Activated effector memory CD4-positive, alpha-beta T cell treated with Interleukin-2 at 50 U/mL for 16 hours (primary cell): ENCODE measurements at places on chromosomes 7 and 10.

DNA sequence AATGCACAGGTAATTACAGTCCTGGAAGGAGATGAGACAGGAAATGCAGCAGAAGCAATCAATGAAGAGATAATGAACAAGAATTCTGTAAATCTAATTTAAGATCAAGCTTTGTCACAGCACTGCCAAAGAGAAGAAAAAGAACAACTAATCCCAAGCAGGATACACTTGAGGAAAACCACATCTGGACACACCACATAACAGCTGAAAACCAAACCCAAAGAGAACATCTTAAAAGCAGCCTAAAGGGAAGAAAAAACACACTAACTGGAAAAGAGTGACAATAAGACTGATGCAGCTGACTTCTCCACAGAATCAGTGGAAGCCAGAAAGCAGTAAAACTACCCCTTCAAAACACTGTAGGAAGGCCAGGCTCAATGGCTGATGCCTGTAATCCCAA is 10.2 kb downstream of the CYTH3 start:
- no peak for DNase-seq

DNA sequence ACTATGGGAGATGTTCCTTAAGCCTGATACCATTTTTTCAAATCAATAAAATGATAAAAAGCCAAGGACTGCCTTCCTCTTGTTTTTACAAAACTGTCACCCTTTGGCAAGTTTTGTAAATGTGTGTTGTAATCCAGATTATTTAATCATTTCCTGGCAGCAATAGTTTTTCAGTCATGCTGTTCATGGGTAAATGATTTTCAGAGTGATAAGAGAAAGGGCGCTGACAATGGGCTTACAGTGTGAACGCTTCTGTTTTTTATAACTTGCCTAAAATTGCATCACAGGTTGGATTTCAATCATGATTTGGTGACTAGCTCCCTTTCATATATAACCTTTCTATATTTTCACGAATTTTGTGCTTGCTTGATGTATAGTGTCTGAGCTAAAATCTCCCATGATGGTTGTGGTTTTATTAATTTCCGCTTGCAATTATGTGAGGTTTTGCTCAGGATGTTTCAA is 19.0 kb upstream of the DMBT1 start:
- no peak for DNase-seq

DNA sequence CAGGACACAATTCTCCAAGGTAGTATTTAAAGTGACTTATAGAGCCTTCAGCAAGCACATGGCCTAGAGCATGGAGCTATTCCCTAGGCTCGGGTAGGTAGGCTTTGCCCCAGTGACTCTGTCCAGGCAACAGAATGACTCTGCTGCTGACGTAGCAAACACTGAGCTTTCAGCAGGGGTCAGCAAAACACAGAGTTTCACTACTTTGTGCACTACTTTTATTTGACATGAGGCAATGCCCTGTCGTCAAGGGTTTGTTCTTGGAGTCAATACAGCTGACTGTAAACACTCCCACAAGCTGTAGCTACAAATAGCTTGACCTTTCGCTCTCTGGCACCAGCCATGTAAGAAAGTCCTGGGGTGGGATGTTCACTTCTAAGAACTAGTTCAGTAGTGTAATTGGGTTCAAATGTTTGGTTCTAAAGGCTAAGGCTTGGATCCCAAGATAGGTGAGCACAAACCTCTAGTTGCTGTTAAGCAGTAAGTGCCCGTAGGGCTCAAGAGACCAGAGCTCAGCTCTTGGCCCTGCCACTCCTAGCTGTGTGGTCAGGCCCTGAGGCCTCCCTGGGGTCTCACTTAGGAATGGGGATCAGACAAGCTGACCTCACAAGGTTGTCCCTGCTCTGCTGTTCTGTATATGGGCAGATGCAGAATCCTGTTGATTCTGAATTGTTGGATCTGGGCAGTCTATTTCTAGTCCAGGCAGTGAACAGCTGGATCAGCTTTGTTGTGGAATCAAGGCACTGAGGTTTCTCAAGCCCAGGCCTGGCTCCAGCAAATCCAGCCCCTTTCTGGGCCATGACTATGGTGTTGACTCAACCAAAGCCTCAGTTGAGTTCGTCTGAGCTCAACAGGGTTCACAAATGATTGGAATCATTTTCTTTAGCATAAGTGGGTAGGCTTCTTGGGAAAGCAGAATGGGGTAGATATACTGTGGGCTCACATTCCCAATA is 10.7 kb downstream of the NODAL start:
- DNase-seq: no peak

DNA sequence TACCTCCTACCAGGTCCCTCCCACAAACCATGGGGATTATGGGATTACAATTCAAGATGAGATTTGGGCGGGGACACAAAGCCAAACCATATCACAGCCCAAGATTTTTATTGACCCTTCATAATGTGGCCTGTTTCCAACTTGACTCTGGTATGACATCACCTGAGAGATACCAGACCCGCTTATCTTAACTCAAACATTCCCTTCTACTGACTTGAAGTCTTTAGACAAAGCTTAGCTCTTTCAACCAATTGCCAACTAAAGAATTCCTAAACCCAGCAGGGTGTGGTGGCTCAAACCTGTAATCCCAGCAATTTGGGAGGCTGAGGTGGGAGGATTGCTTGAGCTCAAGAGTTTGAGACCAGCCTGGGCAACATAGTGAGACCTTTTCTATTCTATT is 67.9 kb downstream of the CLRN3 start:
- DNase-seq: no peak

GRCh38 chr10:100359030-100359432 is 12.0 kb downstream of the SCD start:
- DNase-seq: no peak

GRCh38 chr7:36076074-36076473 is 77.0 kb upstream of the EEPD1 start:
- no peak for DNase-seq

DNA sequence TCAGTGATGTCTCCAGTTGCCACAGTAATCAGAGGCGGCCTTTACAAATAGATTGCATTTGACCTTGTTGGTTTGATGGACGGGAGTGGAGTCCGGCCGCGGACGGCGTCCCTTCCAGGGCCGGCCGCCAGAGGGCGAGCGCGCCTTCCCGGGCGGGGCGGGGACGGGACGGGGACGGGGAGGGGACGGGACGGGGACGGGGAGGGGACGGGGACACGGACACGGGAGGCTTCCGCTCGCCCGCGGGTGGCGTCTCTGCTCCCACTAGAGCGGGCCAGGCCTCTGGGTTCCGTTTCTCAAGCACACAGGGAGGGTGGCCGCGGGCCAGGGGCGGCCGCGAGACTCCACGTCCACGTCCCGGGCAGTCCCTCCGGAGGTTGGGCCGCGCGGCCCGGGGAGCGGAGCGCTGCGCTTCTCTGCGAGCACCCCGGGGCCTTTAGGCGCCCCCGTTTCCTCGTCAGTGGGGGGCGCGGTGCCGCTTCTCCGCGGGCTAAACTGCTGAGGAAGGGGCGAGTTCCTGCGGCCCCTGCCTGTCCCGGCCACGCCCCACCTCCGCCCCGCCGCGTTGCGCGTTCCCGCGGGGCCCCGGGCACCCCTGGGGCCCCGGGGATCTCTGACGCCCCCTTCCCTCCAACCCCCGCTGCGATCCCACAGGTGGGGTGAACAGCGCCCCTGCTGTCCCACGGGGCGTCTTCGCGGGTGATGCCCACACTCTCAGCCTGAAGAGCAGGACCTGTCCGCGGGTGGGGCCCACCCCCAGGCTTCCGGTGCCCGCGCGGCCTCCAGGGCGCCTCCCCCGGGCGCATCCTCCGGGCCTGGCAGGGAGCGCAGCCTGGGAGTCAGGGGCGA is 84.2 kb upstream of the MKI67 start:
- DNase-seq: peak; percentile 72

DNA sequence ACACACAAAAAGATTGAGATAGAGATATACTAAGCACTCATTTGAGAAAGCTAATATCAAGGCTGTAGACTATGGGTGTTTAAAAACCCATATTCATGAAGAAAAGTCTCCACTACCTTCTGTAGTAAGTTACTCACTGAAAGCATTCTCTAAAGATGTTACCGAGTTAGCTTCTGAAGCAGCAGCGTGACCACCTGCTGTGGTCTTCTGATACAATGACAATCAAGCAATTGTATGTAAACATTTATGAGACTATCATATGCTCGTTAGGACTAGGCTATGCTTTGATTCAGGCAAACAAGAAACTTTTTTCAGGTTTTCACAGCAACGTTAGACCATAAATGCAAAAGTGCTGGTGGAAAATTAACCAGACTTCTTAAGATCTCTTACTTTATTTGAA is 11.2 kb downstream of the RHOBTB1 start:
- no peak for DNase-seq

DNA sequence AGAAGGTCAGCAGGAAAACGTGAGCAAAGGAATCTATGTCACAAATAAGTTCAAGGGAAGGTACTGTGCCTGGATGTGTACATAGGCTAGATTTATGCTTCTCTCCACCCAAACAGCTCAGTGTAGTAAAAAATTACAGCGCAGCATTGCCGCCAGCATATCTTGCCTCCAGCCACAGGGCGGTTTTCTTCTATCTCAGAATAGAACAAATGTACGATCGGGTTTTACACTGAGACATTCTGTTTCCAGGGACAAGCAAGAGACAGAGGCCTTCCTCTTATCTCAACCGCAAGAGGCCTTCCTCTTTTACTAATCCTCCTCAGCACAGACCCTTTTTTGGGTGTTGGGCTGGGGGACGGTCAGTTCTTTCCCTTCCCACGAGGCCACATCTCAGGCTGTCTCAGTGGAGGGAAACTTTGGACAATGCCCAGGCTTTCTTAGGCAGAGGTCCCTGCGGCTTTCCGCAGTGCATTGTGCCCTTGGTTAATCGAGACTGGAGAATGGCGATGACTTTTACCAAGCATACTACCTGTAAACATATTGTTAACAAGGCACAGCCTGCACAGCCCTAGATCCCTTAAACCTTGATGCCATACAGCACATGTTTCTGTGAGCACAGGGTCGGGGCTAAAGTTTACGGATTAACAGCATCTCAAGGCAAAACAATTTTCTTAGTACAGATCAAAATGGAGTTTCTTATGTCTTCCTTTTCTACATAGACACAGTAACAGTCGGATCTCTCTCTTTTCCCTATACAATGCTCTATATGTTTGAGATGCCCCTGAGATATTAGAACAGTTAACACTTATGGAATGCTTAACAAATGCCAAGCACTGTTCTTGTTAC is 11.6 kb upstream of the ABHD11 start:
- no peak for DNase-seq

DNA sequence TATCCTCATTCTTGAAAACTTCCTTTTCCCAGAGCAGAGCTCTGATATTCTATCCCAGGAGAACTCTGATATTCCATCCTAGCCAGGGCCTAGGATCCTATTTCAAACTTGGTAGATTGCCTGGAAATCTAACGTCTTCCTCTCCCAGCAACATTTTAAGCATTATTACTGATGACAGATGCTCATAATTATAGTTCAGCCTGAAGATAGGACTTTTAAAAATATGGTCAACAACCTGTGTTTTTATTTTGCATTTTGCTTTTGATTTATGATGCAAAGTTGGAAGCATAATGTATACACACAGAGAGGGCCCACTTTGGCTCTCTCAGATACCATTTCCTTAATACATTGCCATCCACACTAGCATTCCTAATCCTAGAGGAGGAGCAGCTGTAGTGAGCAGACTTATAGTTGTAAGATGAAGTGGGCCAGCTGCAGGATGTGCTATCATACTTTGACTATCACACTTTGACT is 457.4 kb upstream of the TPK1 start:
- DNase-seq: no peak

- no peak for DNase-seq
These were observed 37.8 kb upstream of the PITRM1 start for GRCh38 chr10:3210251-3210877.

- no peak for DNase-seq
These were observed at the start of gene PDGFA for GRCh38 chr7:519484-520390. Gene PDGFA (minus strand): TSS chr7:519846. CDS start chr7:519001, 845 bp downstream.

- DNase-seq: no peak
These were observed 85.8 kb upstream of the GPR22 start for GRCh38 chr7:107384025-107384424.

- no peak for DNase-seq
These were observed 29.9 kb downstream of the PAPOLB start for GRCh38 chr7:4831723-4832495.

- DNase-seq: no peak
These were observed 304.1 kb downstream of the GRM8 start for GRCh38 chr7:126948664-126949063.

DNA sequence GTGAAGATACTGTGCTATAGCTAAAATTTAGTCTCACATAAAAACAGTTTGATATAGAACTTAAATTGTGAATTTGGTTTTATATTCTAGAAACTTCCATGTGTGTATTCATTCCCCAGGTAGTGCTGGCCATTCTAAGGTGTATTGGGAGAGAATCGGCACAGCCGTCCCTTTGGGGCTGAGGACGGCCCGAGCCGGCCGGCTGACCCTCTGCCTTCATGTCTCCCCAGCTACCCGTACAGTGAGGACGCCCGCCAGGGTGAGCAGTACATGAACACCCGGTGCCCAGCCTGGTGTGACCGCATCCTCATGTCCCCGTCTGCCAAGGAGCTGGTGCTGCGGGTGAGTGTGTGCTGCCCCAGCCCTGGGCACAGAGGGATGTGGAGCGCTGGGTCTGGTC is 8.5 kb downstream of the NKX6-2 start:
- DNase-seq: no peak

GRCh38 chr7:24709585-24710360 is 47.5 kb downstream of the GSDME start:
- no peak for DNase-seq

- DNase-seq: no peak
These were observed 1175.3 kb downstream of the GATA3 start for GRCh38 chr10:9229702-9230244.

- DNase-seq: no peak
These were observed 57.4 kb downstream of the HIBADH start for GRCh38 chr7:27605283-27605682.

DNA sequence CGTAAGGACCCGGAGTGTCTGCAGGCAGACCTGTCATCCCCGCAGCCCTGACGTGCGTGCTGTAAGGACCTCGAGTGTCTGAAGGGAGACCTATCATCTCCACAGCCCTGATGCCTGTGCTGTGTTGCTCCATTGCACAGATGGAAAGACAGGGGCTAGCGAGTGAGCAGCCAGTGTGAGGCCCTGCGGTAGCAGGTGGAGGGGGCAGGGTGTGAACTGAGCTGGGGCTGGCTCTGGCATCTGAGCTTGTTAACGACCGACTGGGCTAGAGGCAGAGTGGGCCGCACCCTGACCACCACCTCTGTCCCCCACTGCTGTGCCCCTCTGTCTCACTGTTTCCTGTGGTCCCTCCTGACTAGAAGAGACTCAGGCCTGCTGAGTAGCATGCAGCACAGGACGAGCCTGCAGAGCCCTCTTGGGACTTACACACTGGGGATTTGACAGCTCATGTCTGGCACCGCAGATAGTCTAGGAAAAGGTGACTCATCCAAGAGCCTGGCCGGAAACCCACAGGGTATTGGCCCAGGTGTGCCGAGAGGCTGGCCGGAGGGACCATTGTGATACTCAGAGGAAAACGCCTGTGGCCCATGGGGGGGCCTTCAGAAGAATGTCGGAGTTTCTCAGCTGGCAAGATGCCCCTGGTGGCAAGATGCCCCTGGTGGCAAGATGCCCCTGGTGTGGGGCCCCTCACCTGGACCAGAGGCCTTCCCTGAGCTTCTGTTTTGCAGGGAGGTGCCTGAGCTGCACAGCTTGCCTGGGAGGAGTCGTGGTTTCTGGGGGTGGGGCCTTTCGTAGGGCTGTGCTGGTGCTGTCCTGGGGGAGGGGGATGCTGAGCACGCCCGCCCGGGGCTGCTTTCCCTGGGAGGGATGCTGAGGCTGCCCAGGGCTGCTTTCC is 34.3 kb downstream of the INPP5A start:
- DNase-seq: peak; percentile 55
